Osteoblast (primary cell): ENCODE measurements at places on chromosomes 6 and 20. TPM values are rescaled to one million over a fixed set of nuclear protein-coding genes. Genes with fewer than 3 reads are reported as not detected.

- DNase-seq: no peak
- H3K36me3 ChIP-seq: no peaks in the 10 kb centered on the region
- H3K27me3 ChIP-seq: no peaks in the 10 kb centered on the region
- H3K4me3 ChIP-seq: no peak overlapping the region
- no peaks in the 10 kb centered on the region for H3K4me1 ChIP-seq
These were observed 11.3 kb downstream of the RBM38 start for GRCh38 chr20:57402206-57403125.

DNA sequence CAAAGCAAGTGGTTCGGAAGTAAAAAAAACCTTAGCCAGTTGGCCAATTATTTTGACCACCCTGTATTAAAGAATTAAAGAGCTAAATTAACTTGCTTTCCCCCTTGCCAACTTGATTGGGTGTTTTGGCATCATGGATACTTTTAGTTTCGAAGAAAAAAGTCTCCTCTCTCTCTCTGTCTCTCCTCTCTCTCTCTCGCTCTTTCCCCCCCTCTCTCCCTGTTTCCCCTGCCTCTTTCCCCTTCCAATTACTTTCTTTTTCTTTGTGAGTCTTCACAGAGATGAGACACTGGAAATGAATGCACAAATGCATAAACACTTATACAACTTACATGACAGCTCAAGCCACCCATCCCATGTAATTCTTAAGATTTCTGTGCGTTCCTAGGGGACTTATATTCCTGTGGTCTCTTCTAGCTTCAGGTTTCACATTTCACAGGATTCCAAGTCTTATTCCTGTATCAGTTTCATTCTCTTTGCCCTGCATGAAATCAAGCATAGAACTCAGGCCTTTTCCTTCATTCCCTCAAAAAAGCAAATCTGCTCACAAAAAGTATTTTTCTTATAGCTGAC lies 32.9 kb upstream of the EYA4 start:
- no peaks in the 10 kb centered on the region for H3K36me3 ChIP-seq
- peaks cover 2% of the 10 kb centered on the region for H3K27me3 ChIP-seq
- no peak overlapping the region for H3K27ac ChIP-seq
- peak; percentile 9 for DNase-seq
- H3K4me1 ChIP-seq: peaks cover 3% of the 10 kb centered on the region

GRCh38 chr6:31575335-31575901 lies at the start of gene TNF:
TSS of gene TNF (plus strand) at chr6:31575565. CDS start at chr6:31575742, 177 bp downstream.
- DNase-seq: peak; percentile 92
- H3K36me3 ChIP-seq: no peaks in the 10 kb centered on the region
- peak within 1 kb of the TSS; percentile 23 for H3K4me3 ChIP-seq
- no peak within 1 kb of the TSS for H3K27ac ChIP-seq
- peaks cover 3% of the 10 kb centered on the region for H3K4me1 ChIP-seq

- no peaks in the 10 kb centered on the region for H3K36me3 ChIP-seq
- peaks cover 12% of the 10 kb centered on the region for H3K4me1 ChIP-seq
- DNase-seq: peak; percentile 93
- peaks cover 28% of the 10 kb centered on the region for H3K27me3 ChIP-seq
- no peak within 1 kb of the TSS for H3K27ac ChIP-seq
These were observed at the start of gene KCNK15 for GRCh38 chr20:44745598-44746366. TSS of gene KCNK15 (plus strand) at chr20:44745865. CDS start at chr20:44745911, 46 bp downstream.

DNA sequence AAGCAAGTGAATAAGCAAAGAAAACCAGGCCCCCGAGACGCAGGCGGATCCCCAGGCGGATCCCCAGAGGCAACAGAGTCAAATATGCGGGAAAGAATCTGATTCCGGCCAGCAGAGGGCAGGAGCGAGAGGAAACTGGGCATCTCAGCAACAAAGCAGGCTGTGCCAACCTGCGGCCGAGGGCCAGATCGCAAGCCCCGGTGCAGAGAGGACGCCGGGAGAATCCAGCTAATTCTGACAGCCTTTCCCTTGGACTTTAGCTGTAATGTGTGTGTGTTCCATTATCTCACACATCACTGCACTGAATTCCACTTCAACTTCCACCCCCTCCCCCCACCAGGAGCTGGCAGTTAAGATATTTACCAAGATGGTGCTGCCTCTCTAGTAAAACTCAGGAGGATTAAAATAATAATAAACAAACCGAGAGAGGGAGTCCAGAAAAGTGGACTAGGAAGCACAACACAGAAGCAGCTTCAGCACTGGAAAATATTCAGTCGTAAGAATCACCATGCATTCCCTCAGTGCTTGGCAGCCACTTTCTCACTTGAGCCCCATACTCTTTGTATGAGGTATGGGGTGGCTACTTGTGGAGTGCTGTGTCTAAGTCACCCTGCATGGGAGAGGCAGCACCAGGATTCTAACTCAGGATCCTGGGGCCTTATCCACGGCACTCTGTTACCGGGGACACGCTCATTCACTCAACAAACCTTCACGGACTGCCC lies 66.2 kb upstream of the SNX9 start:
- H3K4me1 ChIP-seq: peaks cover 29% of the 10 kb centered on the region
- peak overlapping the region; percentile 30 for H3K4me3 ChIP-seq
- no peaks in the 10 kb centered on the region for H3K36me3 ChIP-seq
- H3K27ac ChIP-seq: peak overlapping the region; percentile 63
- peaks cover 6% of the 10 kb centered on the region for H3K27me3 ChIP-seq

- peaks cover 12% of the 10 kb centered on the region for H3K4me1 ChIP-seq
- DNase-seq: no peak
- H3K4me3 ChIP-seq: no peak overlapping the region
- H3K36me3 ChIP-seq: no peaks in the 10 kb centered on the region
These were observed 35.7 kb downstream of the MGME1 start for GRCh38 chr20:18004384-18005031.

Gene EFCAB8
- total RNA-seq: 1.4 TPM in 1 of 2 replicates, not detected in the other

Gene KHDC1L
- total RNA-seq: 0.72 TPM in 1 of 2 replicates, not detected in the other

DNA sequence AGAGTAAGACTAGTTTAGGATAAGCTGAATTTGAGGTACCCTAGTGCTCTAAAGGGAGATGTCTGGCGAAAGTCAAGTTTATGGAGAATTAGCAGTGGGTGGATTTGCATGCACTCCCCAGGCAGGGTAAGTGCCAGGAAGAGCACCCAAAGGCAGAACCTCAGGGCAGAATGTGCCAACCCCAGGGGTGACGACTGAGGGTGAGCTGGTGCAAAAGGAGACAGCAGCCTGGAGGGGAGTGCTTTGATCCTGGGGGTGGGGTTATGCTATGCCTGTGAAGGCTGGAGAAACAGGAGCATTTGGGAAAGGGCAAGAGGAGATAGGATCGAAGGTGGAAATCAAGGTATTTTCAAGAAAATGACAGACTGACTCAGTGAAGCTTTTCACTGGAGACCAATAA lies 208.5 kb upstream of the PDE10A start:
- DNase-seq: no peak
- H3K4me3 ChIP-seq: no peak overlapping the region
- no peaks in the 10 kb centered on the region for H3K4me1 ChIP-seq
- no peaks in the 10 kb centered on the region for H3K36me3 ChIP-seq
- H3K27me3 ChIP-seq: peaks cover 12% of the 10 kb centered on the region
- H3K27ac ChIP-seq: no peak overlapping the region

Gene PSORS1C2
- not detected in 2 replicates for total RNA-seq

Gene MAK
- total RNA-seq: under 0.01 TPM in 1 of 2 replicates, not detected in the other

- DNase-seq: no peak
- H3K36me3 ChIP-seq: peaks cover 56% of the 10 kb centered on the region
- no peak overlapping the region for H3K27ac ChIP-seq
- H3K4me1 ChIP-seq: no peaks in the 10 kb centered on the region
- H3K4me3 ChIP-seq: no peak overlapping the region
- no peaks in the 10 kb centered on the region for H3K27me3 ChIP-seq
These were observed 17.4 kb downstream of the CST7 start for GRCh38 chr20:24966317-24967012.

Gene JPH2
- total RNA-seq: 1.2 and 2.2 TPM in 2 replicates

Gene HLA-DRB5
- not detected in 2 replicates for total RNA-seq

GRCh38 chr6:62746968-62747367 lies 460.9 kb upstream of the KHDRBS2 start:
- H3K4me1 ChIP-seq: no peaks in the 10 kb centered on the region
- no peak for DNase-seq
- H3K27ac ChIP-seq: no peak overlapping the region
- no peak overlapping the region for H3K4me3 ChIP-seq
- no peaks in the 10 kb centered on the region for H3K27me3 ChIP-seq

DNA sequence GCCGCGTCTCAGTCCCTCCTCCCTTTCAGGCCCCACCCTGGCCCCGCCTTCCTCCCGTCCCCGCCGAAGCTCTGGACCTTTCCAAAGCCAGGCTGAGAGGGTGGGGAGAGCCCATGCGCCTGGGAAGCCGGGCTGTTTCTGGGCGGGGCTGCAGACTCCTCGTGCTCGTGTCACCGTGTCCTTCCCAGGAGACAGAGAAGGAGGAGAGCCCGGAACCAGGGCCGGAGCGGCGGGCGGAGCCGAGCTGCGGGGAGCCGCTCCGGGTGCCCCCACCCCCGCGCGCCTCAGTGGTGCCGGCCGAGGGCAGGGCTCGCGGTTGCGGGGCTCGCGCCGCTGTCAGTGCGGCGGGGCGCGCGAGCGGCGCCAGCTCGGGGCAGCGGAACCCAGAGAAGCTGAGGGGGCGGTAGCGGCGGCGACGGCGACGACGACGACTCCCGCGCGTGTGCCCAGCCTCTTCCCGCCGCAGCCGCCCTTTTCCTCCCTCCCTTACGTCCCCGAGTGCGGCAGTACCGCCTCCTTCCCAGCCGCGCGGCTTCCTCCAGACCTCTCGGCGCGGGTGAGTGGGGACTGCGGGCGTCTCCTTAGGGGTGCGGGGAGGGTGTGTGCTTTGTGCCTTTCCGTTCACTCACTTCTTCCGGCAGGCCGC lies at the start of gene RALY:
Gene RALY, plus strand, starts transcription at position 336 of the 646 bp plus-strand sequence. CDS start 78,164 bp downstream, outside the sequence.
- peak; percentile 99 for DNase-seq
- no peaks in the 10 kb centered on the region for H3K36me3 ChIP-seq
- H3K27ac ChIP-seq: peak within 1 kb of the TSS; percentile 79

GRCh38 chr6:139126931-139127330 lies 7.9 kb upstream of the HECA start:
- no peak overlapping the region for H3K27ac ChIP-seq
- no peaks in the 10 kb centered on the region for H3K36me3 ChIP-seq
- no peaks in the 10 kb centered on the region for H3K27me3 ChIP-seq
- H3K4me1 ChIP-seq: peaks cover 17% of the 10 kb centered on the region
- H3K4me3 ChIP-seq: no peak overlapping the region

DNA sequence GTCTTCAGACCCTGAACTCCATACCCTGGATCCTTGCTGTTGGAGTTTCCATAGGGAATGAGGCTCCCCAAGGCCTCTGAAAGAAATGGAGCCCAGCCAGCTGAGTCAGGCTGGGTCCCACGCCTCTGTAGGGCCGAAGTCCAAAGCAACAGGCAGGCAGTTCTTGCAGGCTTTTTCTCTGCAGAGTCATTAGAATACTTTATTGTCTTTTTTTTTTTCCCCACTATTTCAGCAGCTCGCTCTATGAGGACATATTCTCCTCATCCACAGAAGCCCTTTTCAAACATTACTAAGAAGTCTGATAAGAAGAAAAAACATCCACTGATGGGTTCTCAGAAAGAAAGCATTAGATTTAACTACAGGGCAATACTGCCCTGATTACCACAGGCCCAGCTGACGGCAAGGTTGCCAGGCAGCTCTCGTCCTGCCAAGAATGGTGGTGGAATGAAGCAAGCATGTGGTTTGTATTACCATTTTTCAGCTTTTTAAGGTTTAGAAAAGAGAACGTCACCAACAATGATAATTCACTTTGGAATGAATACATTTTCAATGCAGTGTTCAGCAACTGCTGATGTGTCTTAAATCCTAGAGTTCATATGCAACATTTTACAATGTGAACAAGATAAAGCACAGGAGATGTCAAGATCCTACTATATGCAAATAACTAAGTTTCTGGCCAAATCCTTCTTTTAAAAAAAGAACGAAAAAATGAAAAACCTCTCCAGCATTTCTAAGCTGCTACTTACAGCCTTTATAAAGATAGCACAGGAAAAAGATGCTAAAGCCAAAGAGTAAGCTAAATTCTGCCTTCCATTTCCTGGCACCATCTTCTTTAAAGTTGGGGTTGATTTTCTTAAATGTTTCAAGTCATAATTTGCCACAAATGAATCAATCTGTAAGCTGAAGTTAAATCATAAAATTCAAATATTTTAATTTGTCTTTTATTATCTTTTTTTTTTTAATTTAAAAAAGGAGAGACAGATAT lies 223.6 kb upstream of the CITED2 start:
- no peaks in the 10 kb centered on the region for H3K27me3 ChIP-seq
- peak overlapping the region; percentile 16 for H3K4me3 ChIP-seq
- no peaks in the 10 kb centered on the region for H3K36me3 ChIP-seq

DNA sequence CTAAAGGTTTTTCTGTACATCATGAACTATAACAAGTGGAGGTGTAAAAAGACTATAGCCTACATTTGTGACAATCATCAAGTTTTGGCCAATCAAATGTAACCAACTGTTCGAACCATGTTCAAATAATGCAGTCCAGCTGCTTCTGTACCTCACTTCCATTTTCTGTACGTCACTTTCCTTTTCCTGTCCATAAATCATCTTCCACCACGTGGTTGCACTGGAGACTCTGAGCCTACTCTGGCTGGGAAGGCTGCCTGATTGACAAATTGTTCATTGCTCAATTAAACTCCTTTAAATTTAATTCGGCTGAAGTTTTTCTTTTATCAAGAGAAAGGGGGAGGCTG lies 270.4 kb upstream of the JARID2 start:
- no peak overlapping the region for H3K4me3 ChIP-seq
- no peaks in the 10 kb centered on the region for H3K36me3 ChIP-seq
- H3K4me1 ChIP-seq: no peaks in the 10 kb centered on the region
- DNase-seq: no peak

DNA sequence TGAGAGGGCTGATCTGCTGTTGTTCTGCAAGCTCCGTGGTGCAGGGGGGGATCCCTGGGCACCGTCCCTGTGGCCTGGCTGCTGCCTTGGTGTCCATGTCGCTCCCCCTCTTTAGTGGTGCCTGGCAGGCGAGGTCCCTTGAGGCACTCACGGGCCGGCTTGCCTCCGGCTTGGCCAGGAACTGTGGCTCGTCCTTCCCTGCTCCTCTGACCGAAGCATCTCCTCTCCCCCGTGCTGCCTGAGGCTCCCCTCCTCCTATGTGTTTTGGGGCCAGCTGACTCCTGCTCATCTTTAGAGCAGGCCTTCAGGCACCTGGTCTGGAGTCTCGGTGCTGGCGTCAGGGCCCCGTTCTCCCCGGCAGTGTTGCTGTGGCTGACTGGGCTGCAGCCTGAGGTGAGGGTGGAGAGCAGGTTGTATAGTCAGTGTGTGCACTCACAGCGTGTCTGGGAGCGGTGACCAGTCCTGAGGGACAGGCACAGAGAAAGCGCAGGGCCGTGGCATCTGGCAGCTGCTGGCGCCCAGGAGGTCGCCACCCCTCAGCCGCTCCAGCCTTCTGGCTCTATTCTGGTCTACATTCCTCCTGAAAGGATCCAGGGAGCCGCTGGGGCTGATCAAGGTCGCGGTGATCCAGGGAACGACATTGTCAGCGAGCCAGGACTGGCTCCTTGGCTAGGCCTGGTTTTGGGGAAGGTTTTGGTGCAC lies 43.7 kb downstream of the PYGB start:
- no peaks in the 10 kb centered on the region for H3K4me1 ChIP-seq
- no peak overlapping the region for H3K27ac ChIP-seq
- H3K4me3 ChIP-seq: no peak overlapping the region
- peaks cover 69% of the 10 kb centered on the region for H3K36me3 ChIP-seq

- no peaks in the 10 kb centered on the region for H3K36me3 ChIP-seq
- H3K4me1 ChIP-seq: no peaks in the 10 kb centered on the region
- DNase-seq: no peak
- no peaks in the 10 kb centered on the region for H3K27me3 ChIP-seq
These were observed 49.7 kb downstream of the AKAP12 start for GRCh38 chr6:151289399-151290007.
